Uterine smooth muscle cell (primary cell): ENCODE measurements at places on chromosomes 16 and 17. TPM values are rescaled to one million over a fixed set of nuclear protein-coding genes. Genes with fewer than 3 reads are reported as not detected.

The KRT25 gene
- not detected in 2 replicates for total RNA-seq

The ANKFY1 gene
- 49.6 and 49.8 TPM in 2 replicates for total RNA-seq

The COQ7 gene
- total RNA-seq: 21.1 and 25.7 TPM in 2 replicates

The GSDMA gene
- not detected in 2 replicates for total RNA-seq

The KRTAP4-3 gene
- not detected in 2 replicates for total RNA-seq

The G6PC1 gene
- not detected in 2 replicates for total RNA-seq

The TBC1D3B gene
- total RNA-seq: 0.77 and 2.5 TPM in 2 replicates

The TOM1L1 gene
- 14.9 and 18.0 TPM in 2 replicates for total RNA-seq

The NAGLU gene
- 39.3 and 53.4 TPM in 2 replicates for total RNA-seq

The RAB37 gene
- total RNA-seq: 0.11 TPM in 1 of 2 replicates, not detected in the other

The KRT16 gene
- 0.12 and 0.22 TPM in 2 replicates for total RNA-seq

The RNU2-1 gene
- not detected in 2 replicates for total RNA-seq

The MSI2 gene
- total RNA-seq: 13.1 and 19.1 TPM in 2 replicates

The HDAC5 gene
- total RNA-seq: 66.2 and 79.5 TPM in 2 replicates

The KRTAP4-6 gene
- total RNA-seq: not detected in 2 replicates

The CARD14 gene
- total RNA-seq: under 0.01 TPM in 2 replicates

The RAPGEFL1 gene
- total RNA-seq: 1.7 and 2.5 TPM in 2 replicates

The ZFP1 gene
- total RNA-seq: 13.1 and 16.6 TPM in 2 replicates

The ICAM2 gene
- total RNA-seq: 1.2 and 3.4 TPM in 2 replicates

The B4GALNT2 gene
- under 0.01 TPM in 1 of 2 replicates, not detected in the other for total RNA-seq

The CRYBA1 gene
- not detected in 2 replicates for total RNA-seq

The EFCAB5 gene
- total RNA-seq: 0.22 and 0.37 TPM in 2 replicates
